ENCODE measurements at places on chromosomes 7 and 10. TPM values are rescaled to one million over a fixed set of nuclear protein-coding genes. Genes with fewer than 3 reads are reported as not detected.

DNA sequence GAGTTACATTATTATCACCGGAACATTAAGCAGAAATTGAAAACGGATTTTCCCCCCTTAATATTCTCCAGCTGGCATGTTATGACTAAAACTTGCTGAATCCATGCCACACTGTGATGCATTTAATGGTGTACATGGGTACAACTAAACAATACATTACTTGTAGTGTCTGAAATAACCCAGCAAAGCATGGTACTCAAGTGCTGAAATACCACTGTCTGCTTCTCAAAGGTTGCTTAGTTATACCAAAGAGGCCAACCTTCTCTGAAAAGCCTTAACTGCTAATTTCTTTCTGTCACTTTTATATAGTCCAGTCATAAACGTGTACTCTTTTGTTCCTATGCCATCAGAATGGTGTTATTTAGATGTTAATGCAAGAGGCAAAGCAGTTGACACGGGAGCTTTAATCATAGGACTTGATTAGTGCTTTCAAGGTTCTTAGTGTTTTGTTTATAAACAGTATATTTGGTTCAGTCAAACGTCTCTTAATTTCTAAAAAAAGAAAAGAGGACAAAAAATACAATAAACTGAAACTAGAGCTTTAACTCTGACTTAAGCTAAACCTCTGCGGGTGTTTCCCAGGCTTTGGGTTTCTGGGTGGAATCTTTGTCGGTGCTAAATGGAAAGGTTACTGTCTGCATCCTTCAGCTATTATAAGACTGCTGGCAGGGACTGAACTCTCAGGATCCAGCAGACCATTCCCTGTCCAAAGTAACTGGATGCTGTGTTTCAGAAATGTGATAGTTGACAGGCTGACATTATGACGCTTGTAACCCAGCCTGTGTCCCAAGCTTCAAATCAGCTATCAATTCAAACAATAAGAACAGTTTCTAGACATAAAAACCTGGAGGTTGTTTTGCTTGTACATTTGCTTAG lies 202.6 kb downstream of the PPP1R3A start:
- peak overlapping the region; percentile 14 for H3K27ac ChIP-seq
- H3K4me3 ChIP-seq = no peak overlapping the region
- no peaks in the 10 kb centered on the region for H3K4me1 ChIP-seq
- DNase-seq = no peak
- H3K36me3 ChIP-seq = no peaks in the 10 kb centered on the region

The PLXDC2 gene
- total RNA-seq = 8.0 TPM

The BZW2 gene
- total RNA-seq = 41.1 TPM

DNA sequence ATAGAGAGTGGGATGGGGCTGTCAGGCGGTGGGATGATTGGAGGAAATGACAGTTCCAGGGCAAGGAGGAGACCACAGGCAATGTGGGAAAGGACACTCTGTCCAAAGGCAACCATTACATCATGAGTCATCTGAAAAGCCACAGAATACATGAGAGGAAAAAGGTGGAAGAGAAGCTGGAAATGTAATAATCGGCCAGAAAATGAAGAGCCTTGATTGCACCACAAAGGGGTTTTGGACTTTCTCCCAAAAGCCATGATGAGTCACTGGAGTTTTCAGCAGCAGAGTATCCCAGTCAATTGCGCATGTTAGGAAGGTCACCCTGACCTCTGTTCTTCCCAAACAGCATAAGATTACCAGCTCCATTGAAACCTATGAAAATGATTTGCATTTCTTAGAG lies 222.0 kb downstream of the LHFPL3 start:
- no peaks in the 10 kb centered on the region for H3K36me3 ChIP-seq
- no peak overlapping the region for H3K4me3 ChIP-seq
- no peaks in the 10 kb centered on the region for H3K4me1 ChIP-seq
- no peak for DNase-seq
- no peak overlapping the region for H3K27ac ChIP-seq

DNA sequence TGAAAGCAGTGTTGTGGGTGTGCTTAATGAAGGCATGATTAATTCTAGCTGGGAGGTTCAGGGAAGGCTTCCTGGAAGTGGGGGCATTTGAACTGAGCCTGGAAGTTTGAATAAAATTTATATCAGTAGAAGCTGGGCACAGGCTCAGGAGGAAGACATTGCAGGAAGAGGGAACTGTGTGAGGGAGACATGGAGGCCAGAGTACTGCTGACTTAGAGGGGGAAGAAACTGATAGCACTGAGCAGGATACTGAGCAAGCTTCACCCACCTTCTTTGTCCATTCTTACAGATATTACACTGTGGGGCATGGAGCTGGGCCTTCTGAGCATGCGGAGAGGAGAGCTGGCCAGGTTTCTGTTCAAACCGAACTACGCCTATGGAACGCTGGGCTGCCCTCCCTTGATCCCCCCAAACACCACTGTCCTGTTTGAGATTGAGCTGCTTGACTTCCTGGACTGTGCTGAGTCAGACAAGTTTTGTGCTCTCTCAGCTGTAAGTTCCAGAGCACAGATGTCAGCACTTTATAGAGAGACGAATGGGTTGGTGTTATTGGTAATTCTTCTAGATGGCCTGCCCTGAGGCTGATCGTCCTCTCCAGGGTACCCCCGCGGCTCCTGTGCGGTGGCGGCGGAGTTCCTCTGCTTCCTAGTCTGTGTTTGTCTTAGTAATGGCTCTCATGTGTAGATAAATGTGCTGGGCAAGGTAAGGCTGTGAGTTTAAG lies 2.1 kb downstream of the FKBP6 start:
- no peaks in the 10 kb centered on the region for H3K4me1 ChIP-seq
- peak overlapping the region; percentile 5 for H3K27ac ChIP-seq
- H3K27me3 ChIP-seq = no peaks in the 10 kb centered on the region

DNA sequence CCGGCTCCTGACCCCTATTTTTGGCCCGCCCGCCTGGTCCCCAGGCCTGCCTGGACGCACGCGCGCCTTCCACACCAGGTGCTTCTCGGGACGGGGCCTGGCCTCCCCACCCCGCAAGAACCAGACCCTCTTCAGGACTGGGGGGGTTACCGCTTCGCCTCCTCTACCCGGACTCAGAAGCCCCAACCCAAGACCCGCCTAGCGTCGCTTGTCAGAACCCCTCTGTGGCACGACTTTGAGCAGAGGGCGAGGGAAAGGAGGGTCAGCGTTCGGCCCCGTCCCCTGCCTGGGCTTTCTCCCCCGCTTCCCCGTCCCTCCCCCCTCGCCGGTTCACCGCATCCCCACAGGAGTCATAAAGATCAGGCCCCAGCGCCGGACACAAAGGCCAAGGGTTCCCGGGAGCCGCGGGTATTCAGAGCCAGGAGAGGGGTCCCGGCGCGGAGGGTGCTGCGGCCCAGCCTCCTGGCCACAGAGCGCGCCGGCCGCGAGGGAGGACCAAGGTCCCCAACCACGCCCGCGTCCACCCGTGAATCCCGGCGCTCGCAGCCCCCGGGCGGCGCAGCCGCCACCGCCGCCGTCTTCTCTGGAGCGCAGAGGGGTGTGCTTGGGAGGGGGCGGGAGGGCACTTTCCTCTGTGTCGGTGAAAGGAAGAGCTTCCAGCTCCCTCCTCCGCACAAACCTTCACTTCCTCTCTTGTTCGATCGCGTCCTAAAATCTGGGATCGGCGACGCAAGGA lies 351.9 kb downstream of the DNAJB6 start:
- no peak overlapping the region for H3K4me3 ChIP-seq
- no peaks in the 10 kb centered on the region for H3K36me3 ChIP-seq
- H3K4me1 ChIP-seq = peaks cover 25% of the 10 kb centered on the region

- no peak overlapping the region for H3K27ac ChIP-seq
- peaks cover 60% of the 10 kb centered on the region for H3K4me1 ChIP-seq
- no peaks in the 10 kb centered on the region for H3K27me3 ChIP-seq
- DNase-seq = no peak
- H3K36me3 ChIP-seq = peaks cover 2% of the 10 kb centered on the region
Measured at GRCh38 chr7:44634839-44635591, 28.6 kb downstream of the OGDH start.

The ADAM8 gene
- total RNA-seq = 8.3 TPM

DNA sequence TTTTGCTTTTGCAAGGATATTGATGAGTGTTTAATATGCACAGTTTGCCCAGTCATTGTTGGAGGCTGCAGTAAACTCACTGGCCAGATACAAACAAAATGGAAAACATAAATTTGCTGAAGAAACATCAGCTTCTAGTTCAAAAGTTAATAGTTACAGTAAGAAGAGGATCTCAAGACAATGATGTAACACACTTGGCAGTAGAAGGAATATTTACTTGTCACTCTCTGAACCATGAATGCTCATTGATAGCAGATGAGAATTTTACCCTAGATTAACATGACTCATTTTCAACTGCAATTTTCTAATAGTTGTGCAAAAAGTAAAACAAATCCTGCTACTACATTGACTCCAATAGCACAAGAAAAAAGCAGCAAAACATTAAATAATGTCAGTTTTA lies 47.7 kb downstream of the VWC2 start:
- no peak for DNase-seq
- no peak overlapping the region for H3K27ac ChIP-seq
- H3K4me3 ChIP-seq = no peak overlapping the region
- no peaks in the 10 kb centered on the region for H3K4me1 ChIP-seq
- H3K36me3 ChIP-seq = no peaks in the 10 kb centered on the region

DNA sequence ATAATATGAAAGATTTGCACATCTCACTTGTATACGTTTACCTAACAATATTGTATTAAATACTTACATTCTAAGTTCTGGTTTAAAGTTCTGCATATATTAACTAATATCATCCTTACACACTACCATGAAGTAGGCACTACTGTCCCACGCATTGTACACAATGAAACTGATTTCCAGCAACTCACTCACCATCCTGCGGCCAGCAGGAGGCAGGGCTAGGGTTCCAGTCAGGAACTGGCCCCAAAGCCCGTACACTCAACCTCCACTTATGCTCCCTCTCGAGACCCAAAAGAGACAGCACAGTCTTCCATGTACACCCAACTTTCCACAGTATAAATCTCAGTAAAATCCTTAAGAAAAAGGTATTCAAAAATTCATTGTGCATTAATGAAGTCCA lies 41.4 kb downstream of the GRID1 start:
- H3K36me3 ChIP-seq = no peaks in the 10 kb centered on the region
- H3K4me1 ChIP-seq = no peaks in the 10 kb centered on the region
- H3K27me3 ChIP-seq = no peaks in the 10 kb centered on the region

- no peaks in the 10 kb centered on the region for H3K4me1 ChIP-seq
- DNase-seq = no peak
- no peaks in the 10 kb centered on the region for H3K36me3 ChIP-seq
- H3K27ac ChIP-seq = no peak overlapping the region
- H3K4me3 ChIP-seq = no peak overlapping the region
- H3K27me3 ChIP-seq = no peaks in the 10 kb centered on the region
Measured at GRCh38 chr10:111439034-111439842, 362.4 kb downstream of the ADRA2A start.

The FKBP9 gene
- total RNA-seq = 12.8 TPM

GRCh38 chr10:61456095-61456789 lies 3.1 kb upstream of the TMEM26 start:
- peaks cover 19% of the 10 kb centered on the region for H3K27me3 ChIP-seq
- no peaks in the 10 kb centered on the region for H3K36me3 ChIP-seq
- no peak overlapping the region for H3K4me3 ChIP-seq
- no peak overlapping the region for H3K27ac ChIP-seq
- peaks cover 8% of the 10 kb centered on the region for H3K4me1 ChIP-seq

DNA sequence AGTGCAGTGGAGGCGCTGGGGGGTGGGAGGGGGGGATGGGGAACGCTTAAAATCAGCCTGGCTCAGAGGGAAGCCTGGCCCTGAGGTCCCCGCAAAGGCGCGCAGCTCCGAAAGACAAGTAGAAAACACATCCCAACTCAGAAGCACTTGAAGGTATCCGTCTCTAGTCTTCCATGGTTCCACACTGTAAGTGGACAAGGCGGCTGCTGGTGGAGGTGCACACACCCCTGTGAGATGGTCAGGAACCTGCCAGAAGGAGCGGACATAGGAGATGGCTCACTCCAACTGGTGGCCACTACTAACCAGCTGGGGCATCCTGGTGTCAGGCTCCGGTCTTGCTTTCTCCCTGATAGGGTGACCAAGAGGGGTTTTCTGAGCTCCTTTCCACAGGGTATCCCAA lies 41.7 kb downstream of the CTBP2 start:
- H3K4me3 ChIP-seq = no peak overlapping the region
- no peak overlapping the region for H3K27ac ChIP-seq
- H3K36me3 ChIP-seq = no peaks in the 10 kb centered on the region
- H3K4me1 ChIP-seq = no peaks in the 10 kb centered on the region
- no peaks in the 10 kb centered on the region for H3K27me3 ChIP-seq

DNA sequence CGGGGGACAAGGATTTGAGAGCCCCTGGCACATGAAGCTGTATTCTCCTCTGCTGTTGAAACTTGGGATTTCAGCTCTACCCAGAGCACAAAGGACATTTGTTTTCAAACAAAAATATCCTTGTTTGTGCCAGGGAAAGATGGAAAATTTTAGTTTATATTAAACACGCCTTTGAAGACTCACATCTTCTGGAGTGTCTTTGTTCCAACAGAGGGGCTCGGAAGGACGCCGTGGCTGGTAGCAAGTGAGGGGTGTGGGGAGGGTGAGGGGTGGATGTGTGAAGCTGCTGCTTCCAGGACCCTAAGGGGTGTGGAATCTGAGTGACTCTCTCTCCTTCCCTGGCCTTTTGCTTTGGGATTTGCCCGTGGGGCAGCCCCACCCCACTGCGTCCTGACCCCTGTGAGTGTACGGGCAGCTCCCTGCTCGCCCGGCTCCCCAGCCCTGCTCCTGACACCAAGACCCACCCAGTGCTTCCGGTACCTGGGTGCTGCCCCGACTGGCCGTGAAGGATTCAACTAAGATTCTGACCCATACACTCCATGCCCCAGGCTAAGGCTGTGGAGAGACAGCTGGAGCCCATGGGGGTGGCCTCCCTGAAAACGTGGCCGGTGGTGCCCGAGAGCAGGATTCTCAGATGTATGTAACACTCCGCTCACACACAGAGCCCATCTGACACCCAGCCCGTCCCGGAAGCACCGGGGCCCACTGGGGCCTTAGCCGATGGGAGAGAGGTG lies 59.6 kb downstream of the ZRANB1 start:
- H3K27me3 ChIP-seq = no peaks in the 10 kb centered on the region
- peaks cover 7% of the 10 kb centered on the region for H3K4me1 ChIP-seq
- DNase-seq = no peak
- no peak overlapping the region for H3K4me3 ChIP-seq

- H3K36me3 ChIP-seq = peaks cover 7% of the 10 kb centered on the region
- no peaks in the 10 kb centered on the region for H3K4me1 ChIP-seq
- H3K4me3 ChIP-seq = no peak overlapping the region
- no peak for DNase-seq
- H3K27ac ChIP-seq = no peak overlapping the region
Measured at GRCh38 chr10:120883071-120883470, 31.9 kb downstream of the WDR11 start.

All from thymus (tissue), 14 donors.